CD4-positive, alpha-beta T cell treated with Interleukin-2 at 100 ng/mL for 4 hours (primary cell): ENCODE measurements at places on chromosomes 7 and 10.
A peak's percentile ranks its signal among the peaks of the same experiment; 100 is the strongest.

- DNase-seq = no peak
Measured at GRCh38 chr7:116271161-116271913, 61.0 kb downstream of the TES start.

- DNase-seq = no peak
Measured at GRCh38 chr7:44315301-44315903, 10.0 kb downstream of the CAMK2B start.

DNA sequence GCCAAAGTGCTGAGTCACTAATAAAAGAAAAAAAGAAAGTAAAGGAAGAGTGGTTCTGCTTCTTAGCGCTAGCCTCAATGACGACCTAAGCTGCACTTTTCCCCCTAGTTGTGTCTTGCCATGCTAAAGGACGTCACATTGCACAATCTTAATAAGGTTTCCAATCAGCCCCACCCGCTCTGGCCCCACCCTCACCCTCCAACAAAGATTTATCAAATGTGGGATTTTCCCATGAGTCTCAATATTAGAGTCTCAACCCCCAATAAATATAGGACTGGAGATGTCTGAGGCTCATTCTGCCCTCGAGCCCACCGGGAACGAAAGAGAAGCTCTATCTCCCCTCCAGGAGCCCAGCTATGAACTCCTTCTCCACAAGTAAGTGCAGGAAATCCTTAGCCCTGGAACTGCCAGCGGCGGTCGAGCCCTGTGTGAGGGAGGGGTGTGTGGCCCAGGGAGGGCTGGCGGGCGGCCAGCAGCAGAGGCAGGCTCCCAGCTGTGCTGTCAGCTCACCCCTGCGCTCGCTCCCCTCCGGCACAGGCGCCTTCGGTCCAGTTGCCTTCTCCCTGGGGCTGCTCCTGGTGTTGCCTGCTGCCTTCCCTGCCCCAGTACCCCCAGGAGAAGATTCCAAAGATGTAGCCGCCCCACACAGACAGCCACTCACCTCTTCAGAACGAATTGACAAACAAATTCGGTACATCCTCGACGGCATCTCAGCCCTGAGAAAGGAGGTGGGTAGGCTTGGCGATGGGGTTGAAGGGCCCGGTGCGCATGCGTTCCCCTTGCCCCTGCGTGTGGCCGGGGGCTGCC is at the start of gene IL6:
Gene IL6, plus strand, starts transcription at position 294 of the 807 bp plus-strand sequence. Its CDS starts 63 bp downstream, at position 357.
- DNase-seq = peak; percentile 13

DNA sequence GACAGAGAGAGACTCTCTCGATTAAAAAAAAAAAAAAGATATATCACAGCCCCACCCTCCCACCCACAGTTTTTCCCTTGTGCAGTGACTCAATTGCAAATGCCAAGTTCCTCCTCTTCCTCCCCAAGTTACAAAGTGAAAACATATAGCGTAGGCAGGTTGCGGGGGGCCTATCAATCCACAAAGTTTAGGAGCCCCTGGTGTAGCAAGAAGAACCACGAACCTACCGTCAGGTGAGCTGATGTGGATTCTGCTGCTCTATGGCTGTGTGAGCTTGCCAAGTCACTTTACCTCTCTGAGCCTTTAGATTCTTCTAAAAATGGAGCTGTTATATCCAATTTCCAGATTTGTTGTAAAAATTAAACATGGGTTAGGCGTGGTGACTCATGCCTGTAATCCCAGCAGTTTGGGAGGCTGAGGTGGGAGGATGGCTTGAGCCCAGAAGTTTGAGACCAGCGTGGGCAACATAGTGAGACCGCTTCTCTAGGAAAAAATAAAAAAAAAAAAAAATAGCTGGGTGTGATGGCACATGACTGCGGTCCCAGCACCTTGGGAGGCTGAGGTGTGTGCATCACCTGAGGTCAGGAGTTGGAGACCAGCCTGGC is 8.2 kb upstream of the RHBDD2 start:
- no peak for DNase-seq

DNA sequence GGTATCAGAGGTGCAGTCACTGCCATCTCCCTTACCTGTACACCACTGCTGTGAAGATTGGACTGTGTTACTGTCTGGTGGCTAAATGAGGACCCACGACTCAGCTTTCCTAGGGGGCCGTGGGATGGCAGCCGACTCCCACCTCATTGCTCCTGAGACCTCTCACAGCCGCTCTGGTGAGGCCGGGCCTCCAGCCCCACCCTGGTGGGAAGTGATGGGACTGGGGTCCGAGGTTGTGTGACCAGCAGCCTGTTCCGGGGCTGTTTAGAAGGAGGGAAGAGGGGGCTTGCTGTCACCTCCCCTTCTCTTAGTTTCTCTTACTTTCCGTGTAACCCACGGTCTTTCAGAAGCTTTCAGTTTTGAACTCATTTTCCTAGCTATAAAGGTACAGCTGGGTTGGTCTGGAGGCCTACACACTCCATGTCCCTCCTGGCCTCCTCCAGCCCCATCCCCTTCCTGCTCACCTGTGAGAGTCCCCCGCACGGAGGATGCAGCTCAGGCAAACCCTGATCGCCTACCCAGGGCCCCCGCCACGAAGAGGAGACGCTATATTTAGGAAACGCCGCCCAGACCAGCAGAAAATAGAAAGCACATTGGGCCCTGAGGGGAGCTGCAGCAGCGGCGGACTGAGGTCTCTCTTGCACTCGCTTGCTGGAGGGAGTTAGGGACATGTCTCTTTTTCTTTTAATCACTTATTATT is 4.6 kb downstream of the EMX2 start:
- DNase-seq = no peak

DNA sequence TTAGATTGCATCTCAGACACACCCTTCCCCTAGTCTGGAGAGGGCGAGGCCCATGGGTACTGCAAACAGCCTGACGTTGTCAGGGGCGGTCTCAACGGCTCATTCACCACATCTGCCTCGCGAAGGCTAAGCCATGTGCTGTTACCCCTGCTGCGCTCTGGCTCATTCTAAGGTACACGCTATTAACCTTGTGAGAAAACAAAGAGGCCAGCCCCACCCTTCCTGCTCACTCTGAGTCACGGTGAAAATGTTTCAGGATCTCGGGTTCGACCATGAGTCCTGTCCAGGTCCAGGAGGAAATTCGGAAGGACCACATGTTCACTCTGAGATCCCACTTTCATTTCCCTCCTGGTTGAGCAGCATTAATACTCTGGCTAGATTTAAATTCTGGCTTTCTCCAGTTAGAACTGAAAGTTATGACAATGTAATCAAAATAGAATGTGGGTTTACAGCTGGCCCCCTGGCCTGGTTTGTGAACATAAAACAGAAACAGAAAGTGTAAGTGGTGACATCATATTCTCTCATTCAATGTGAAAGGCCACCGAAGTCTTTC is 55.2 kb downstream of the EGFR start:
- DNase-seq = peak; percentile 62

DNA sequence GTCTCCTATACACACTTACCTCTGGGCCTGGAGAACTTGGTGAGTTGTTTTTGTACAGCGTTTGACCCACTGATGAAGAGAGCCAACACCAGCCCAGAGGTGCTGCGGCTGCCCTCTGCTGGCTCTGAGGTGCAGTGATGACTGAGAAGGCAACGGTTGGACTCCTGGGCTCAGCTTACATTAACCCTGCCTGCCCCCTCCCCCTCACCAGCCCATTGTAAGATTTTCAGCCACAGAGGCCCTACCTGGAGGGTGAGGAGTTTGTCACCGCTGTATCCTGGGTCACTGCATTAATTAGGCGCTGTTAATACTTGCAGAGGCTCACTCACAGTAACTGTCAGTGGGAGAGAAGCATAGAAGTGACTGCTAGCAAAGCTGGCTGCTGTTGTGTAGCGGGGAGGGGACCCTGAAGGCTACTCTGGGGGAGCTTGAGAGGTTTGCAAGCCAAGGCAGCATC is 19.0 kb upstream of the ANKRD2 start:
- peak; percentile 57 for DNase-seq

- DNase-seq = no peak
Measured at GRCh38 chr7:1752771-1753563, 82.9 kb downstream of the ELFN1 start.

DNA sequence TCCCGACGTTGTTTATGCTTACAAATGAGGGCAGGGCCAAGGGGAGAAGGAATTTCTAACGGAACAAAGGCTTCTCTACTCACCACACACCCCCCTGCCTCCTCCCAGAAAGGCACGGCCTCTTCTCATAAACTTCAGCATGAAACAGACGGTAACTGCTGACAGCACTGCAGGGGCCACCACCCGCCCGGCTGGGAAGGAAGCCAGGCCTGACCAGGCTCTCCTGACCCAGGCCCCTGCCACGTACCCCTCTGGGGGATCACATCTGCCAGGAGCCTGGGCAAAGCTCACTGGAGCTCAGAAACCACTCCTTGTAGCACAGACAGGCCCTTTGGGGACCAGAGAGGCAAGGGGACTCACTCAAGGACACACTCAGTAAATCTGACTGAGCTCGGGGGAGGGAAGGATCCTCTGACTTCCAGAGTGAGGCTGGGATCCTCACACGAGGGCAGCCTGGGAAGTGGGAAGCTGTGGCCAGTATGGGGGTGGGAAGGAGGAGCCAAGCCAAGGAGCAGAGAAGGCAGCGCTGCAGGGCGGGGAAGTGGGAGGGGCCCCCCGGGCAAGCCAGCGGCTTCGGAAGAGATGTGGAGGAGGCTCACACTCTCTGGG is 46.1 kb downstream of the ZCCHC24 start:
- DNase-seq = no peak

DNA sequence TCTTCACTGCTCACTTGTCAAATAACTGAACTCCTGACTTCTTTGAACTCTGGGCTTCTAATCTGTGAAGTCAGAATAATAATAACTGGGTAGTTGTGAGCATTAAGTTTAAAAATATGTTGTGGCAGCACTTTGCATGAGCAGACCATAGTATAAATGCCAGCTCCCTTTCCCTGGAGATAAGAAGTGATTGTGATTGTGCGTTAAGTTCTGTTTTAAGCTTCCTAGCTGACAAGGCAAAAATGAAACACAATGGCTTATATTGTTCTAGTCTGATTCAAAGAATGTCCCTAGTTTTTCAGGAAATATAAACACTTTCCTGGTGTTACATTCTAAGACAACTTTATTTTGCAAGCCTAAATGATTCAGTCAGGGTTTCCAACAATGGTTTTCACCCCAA is 61.8 kb downstream of the PTPRE start:
- no peak for DNase-seq

GRCh38 chr10:84118395-84119006 is 20.8 kb upstream of the GHITM start:
- DNase-seq = no peak

GRCh38 chr10:128985036-128985435 is 482.0 kb upstream of the MGMT start:
- DNase-seq = no peak

- DNase-seq = peak; percentile 47
Measured at GRCh38 chr7:130758429-130759056, 24.5 kb upstream of the KLF14 start.

GRCh38 chr7:49773936-49774458 is 559 bp downstream of the VWC2 start:
- no peak for DNase-seq

- no peak for DNase-seq
Measured at GRCh38 chr7:49127359-49127913, 203.1 kb downstream of the CDC14C start.

GRCh38 chr7:29177963-29178600 is 16.5 kb upstream of the CHN2 start:
- DNase-seq = no peak

DNA sequence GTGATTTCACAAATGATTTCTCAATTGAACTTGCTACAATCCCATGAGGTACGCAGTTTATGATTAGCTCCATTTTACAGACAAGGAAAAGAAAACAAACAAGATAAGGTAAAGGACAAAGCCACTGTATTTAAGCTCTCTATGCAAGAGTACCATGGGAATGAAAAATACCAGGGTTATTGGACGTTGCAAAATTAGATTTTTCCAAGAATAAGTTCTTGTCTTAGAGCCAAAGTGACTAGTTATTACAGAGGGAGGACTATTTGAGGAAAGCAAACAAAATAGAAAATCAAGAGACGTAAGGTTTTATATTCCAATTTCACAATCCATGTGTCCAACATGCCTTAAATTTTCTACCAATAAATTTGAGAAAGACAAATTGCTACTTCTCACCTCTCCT is 97.9 kb upstream of the PTN start:
- DNase-seq = no peak

DNA sequence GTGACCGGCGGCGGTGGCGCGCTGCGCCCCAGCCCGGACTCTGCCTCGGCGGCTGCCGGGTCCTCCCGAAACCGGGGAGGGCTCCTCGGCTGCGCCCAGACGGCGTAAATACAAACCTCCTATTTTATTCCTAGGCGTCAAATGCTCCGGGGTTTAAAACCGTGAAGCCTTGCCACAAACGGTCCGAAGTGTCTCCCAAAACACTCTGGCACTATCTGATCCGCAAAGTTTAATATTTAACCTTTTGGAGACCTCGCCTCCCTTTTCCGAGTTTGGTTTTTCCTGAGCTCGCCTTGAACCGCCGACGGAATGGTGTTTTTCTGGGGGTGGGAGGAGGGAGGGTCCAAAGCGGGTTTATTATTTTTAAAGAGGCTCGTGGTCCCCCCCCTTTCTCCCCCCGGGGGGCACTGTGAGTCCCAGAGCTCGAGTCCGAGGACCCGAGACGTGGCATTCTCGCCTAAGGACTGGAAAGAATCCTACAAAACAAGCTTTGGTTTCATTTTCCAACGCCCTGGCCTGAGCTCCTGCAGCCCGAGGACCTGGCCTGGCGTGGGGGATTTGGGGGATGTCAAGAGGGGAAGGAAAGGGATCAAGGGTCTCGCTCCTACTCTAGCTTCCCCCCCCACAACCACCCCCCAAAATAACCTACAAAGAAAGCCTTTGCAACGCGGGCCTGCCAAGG is 1.8 kb downstream of the TNRC18 start:
- DNase-seq = no peak

DNA sequence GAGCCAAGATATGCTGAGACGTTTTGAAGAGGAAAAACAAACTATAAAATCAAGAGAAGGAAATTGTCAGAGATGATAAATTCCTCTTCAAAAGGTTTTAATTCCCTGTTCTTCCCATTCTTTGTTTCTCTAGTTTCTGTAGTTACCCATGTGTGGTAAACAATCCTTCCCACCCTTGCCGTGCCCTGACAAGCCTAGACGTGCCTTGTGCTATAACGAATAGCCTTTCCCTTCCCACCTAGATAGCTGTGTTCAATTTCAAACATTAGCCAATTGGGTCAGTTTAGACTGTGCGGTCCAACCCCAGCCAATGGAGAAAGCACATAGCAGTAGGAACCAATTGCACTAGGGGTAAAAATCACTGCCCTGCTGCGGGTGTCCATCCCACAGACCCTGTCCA is 138.1 kb downstream of the RALA start:
- DNase-seq = no peak

DNA sequence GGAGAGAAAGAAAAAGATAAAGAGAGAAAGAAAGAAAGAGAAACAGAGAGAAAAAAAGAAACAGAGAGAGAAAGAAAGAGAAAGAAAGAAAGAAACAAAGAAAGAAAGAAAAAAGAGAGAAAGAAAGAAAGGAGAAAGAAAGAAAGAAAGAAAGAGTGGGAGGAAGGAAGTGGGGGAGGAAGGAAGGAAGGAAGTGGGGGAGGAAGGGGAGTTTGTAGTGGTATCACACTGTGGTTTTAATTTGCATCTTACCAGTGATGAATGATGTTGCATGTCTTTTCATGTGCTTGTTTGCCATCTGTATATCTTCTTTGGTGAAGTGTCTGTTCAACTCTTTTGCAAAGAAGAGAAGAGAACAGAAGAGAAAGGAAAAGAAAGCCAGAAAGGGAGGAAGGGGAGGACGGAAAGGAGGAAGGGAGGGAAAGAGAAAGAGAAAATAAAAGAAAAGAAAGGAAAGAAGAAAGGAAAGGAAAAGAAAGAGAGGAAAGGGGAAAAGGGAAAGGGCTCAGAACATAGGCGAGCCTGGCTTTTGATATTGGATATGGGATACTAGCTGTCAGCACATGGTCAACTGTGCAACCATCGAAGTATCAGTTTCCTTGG is 79.2 kb upstream of the FRMD4A start:
- DNase-seq = no peak
